ENCODE measurements at places on chromosomes 3 and 15. TPM values are rescaled to one million over a fixed set of nuclear protein-coding genes. Genes with fewer than 3 reads are reported as not detected.

Gene CDHR4
- not detected for polyA plus RNA-seq

Gene CPLX3
- 2.4 TPM for polyA plus RNA-seq

Gene LXN
- polyA plus RNA-seq: 6.4 TPM

Gene NPTN
- polyA plus RNA-seq: 809 TPM

Gene THAP10
- 16.7 TPM for polyA plus RNA-seq

Gene PDCD7
- polyA plus RNA-seq: 9.9 TPM

Gene PPP1R14D
- not detected for polyA plus RNA-seq

Gene C2CD4B
- 0.29 TPM for polyA plus RNA-seq

Gene SLC12A8
- polyA plus RNA-seq: 3.0 TPM

Gene ATP13A5
- not detected for polyA plus RNA-seq

Gene ZNF502
- 2.6 TPM for polyA plus RNA-seq

Gene IL17RD
- polyA plus RNA-seq: 0.56 TPM

Gene A4GNT
- not detected for polyA plus RNA-seq

Gene SYNPR
- 8.6 TPM for polyA plus RNA-seq

Gene IGDCC3
- polyA plus RNA-seq: not detected

Gene ARL14
- polyA plus RNA-seq: not detected

Gene ARHGAP11A
- polyA plus RNA-seq: 1.3 TPM

Gene COL7A1
- polyA plus RNA-seq: 3.4 TPM

Gene TMEM41A
- polyA plus RNA-seq: 65.7 TPM

Gene PRC1
- polyA plus RNA-seq: 3.6 TPM

Gene KLHL40
- polyA plus RNA-seq: not detected

Gene TTLL13
- polyA plus RNA-seq: 0.31 TPM

Gene MAPKAPK3
- 0.09 TPM for polyA plus RNA-seq

Gene NANOGP8
- polyA plus RNA-seq: not detected

Gene CFAP100
- polyA plus RNA-seq: not detected

Gene NR1I2
- 0.31 TPM for polyA plus RNA-seq

Gene STRIT1
- polyA plus RNA-seq: not detected

Gene GNAT1
- polyA plus RNA-seq: not detected

Gene GOLGA8O
- polyA plus RNA-seq: not detected

Gene GRK7
- not detected for polyA plus RNA-seq

Gene SELENOT
- polyA plus RNA-seq: 130 TPM

Gene SLC24A5
- 0.47 TPM for polyA plus RNA-seq

Gene PTPRG
- polyA plus RNA-seq: 70.4 TPM

Gene PRTG
- 1.7 TPM for polyA plus RNA-seq

Measured in Purkinje cell (primary cell).